CD4-positive, alpha-beta memory T cell (primary cell): ENCODE measurements at places on chromosomes 13 and 19.

DNA sequence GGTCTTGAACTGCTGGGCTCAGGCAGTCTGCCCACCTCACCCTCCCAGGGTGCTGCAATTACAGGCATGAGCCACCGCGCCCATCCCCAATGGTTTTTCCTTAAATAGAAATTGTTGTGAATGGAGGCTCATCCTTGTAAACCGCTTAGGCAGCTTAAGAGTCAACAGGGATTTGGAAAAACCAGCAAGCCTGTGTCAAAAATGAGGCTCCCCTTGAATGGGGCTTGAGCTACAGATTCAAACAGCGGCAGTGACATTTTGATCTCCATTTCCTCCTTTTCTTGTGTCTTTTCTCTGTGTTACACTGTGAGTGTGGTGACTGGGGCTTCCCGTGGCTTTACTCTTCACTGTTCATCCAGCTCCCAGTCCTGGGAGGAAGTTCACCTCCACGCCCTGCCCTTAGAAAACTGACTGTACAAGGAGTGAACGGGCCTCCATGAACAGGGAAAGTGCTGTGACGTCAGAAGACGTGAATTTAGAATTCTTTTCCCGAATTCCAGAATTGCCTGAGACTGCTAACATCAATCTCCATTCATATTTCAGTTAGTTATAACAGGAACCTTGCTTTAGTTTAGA, 15.3 kb upstream of the RAB8A start:
- no peak for DNase-seq

DNA sequence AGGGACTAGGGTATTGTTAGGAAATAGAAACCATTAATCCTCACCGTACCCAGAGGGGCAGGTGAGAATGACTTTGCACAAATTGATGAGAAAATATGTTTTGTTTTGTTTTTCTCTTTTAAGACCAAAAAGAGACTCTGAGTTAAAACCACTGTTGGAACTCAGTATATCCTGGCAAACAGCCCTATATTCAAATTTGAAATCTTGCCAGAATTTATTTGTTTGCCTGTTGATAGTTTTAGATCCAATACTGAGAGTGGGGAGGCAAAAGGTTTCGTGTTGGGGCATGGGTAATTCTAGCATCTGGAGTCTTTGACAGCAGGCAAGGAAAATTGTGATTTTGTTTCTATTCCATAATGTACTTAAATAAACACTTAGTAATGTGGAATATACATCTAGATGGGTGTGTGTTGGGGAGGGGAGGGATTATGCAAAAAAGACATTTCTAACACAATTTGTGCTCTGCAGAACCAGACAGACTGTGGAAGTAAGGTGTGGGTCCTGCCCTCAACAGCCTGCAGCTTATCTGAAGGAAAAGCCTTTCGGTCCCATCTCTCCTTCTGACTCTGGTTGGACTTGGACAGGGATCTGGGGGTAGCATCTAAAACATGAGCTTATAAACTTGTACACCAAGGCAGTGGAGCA, 190.7 kb downstream of the OXGR1 start:
- no peak for DNase-seq

- no peak for DNase-seq
Measured at GRCh38 chr13:52001120-52001731, 10.0 kb downstream of the ATP7B start.

- DNase-seq: no peak
Measured at GRCh38 chr13:100600915-100601314, 12.3 kb upstream of the GGACT start.

DNA sequence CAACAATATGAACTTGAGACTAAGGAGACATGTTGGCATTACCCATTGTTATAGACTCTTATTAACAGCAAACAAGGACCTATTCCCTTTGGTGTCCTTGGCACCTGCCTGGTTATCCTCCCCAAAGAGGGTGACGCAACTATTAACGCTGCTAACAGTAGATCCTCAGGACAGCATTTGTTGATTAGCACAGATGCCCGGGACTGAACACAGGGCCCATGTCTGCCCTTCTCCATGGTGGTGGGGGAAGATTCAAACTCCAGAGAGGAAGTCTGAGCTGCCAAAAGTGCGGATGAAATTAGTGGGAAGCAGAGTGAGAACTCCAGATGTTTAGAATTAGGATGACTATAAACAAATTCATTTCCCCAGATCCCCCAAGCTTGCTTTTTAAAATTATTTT, 101.2 kb upstream of the RAP2A start:
- DNase-seq: no peak

GRCh38 chr13:70189981-70190380, 81.7 kb upstream of the KLHL1 start:
- no peak for DNase-seq

DNA sequence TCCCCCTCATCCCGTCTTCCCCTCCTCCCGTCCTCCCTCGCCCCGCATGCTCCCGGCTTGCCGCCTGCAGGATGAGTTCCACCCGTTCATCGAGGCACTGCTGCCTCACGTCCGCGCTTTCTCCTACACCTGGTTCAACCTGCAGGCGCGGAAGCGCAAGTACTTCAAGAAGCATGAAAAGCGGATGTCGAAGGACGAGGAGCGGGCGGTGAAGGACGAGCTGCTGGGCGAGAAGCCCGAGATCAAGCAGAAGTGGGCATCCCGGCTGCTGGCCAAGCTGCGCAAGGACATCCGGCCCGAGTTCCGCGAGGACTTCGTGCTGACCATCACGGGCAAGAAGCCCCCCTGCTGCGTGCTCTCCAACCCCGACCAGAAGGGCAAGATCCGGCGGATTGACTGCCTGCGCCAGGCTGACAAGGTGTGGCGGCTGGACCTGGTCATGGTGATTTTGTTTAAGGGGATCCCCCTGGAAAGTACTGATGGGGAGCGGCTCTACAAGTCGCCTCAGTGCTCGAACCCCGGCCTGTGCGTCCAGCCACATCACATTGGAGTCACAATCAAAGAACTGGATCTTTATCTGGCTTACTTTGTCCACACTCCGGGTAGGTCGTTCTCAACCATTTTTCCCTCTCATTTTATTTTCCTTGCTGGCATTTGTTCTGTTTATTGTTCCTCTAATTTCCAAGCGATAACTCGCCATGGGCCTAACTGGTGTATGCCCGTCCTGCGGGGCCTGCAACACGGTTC, 29.8 kb downstream of the NFIX start:
- no peak for DNase-seq

GRCh38 chr19:18764591-18765051, 26.5 kb downstream of the COMP start:
- no peak for DNase-seq

GRCh38 chr19:34475026-34475974, 6.3 kb upstream of the WTIP start:
- DNase-seq: no peak

DNA sequence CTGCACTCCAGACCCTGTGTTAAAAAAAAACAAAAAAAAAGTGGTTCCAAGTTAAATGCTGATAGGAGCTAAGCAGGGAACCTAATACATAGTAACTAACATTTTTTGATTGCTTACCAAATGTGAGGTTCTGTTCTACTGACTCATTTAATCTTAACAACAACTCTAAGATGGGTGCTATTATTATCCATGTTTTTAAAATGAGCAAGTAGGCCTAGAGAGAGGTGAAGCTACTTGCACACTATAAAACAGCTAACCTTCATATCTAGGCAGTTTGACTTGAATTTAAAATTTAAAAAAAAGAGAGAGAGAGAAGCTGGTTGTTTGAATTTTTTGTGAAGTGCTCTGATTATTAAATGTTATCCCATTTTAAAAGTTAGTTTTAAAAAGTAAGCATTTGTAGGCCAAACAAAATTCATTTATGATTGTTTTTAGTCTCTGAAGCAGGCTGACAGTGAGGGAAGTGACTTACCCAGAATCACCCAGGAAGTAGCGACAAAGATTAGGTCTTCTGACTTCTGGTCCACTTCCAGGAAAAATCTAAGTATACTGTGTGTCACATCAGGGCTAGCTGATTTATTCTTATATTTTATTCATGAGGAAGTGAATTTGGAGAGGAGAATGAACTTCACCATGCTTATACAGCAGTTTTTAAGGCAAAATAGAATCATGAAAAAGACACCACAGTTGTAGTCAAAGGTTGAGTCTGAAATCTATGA, 2.4 kb downstream of the SIGLECL1 start:
- DNase-seq: no peak
